ENCODE measurements at places on chromosomes 12 and 14. TPM values are rescaled to one million over a fixed set of nuclear protein-coding genes. Genes with fewer than 3 reads are reported as not detected.
A peak's percentile ranks its signal among the peaks of the same experiment; 100 is the strongest.

GRCh38 chr12:123942911-123943648 lies 29.6 kb downstream of the CCDC92 start:
- peak; percentile 25 for DNase-seq

DNA sequence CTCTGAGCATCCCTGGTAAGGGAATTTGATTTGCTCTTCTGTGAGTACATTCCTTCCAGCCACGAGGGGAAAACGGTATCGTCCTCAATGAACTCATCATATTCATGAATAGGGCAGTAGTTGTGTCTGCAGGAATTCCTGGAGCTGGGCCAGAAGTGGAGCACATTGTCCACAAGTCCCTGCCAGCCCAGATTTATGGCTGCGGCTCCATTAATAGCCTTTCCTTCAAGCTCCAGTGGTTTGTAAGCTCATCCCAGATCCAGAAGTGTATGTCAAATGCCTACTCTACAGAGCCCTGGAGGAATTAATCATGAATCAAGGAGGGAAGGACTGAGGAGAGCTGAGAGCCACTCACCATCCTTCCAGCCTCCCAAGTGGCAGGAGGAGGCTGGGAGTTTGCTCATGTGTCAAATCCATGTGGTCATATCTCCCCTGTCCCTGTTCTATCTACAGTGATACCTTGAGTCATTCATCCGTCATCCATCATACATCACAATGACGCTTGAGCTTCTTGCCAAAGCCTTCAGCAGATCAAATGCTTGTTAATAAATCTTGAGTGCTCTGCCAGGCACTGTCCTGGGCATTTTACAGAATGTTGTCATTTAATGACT lies 65.5 kb downstream of the SVOP start:
- DNase-seq, result peak; percentile 83

DNA sequence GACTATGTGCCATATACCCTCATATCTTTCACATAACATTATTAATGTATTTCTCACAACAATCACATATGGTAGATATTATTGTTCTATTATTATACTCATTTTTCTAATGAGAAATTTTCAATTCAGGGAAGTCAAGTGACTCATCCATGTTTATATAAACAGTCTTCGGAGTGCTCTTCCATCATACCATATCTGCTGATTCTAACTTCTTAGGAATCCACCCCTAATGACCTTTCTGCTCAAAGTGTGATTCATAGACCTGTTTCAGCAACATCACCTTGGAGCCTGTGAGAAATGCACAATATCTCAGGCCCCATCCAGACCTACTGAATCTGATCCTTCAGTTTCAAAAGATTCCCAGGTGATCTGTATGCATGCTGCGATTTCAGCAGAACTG lies 39.8 kb upstream of the OVCH1 start:
- no peak for DNase-seq

Gene MBIP
- 8.0 TPM for total RNA-seq

DNA sequence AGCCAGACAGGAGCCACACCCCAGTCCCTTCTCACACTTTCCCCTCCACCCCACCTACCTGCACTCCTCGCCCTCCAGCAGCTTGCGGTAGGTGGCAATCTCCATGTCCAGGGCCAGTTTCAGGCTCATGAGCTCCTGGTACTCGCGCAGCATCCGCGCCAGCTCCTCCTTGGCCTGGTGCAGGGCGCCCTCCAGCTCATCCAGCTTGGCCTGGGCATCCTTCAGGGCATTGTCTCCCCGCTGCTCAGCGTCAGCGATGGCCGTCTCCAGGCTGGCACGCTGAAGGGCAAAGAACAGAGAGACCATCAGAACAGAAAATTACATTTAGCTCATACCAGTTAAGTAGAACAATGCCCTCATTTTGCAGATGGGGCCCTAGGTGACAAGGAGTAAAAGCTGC lies 5.5 kb downstream of the KRT74 start:
- DNase-seq, result no peak

Gene LPCAT3
- 79.8 TPM for total RNA-seq

DNA sequence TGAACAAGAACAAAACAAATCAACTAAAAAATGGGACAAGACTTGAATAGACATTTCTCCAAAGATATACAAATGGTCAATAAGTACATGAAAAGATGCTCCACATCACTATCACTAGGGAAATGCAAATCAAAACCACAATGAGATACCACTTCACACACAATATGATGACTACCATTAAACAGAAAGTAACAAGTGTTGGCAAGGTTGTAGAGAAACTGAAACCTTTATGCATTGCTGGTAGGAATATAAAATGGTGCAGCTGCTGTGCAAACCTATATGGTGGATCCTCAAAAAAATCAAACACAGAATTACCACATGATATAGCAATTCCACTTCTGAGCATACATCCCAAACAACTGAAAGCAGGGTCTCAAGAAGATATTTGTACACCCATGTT lies 5.2 kb downstream of the SMAGP start:
- no peak for DNase-seq
